ENCODE measurements at places on chromosomes 12 and 14. TPM values are rescaled to one million over a fixed set of nuclear protein-coding genes. Genes with fewer than 3 reads are reported as not detected.

FOXN4 gene
- total RNA-seq, result not detected

SCYL2 gene
- total RNA-seq, result 25.8 TPM

TCL1A gene
- total RNA-seq, result not detected

THTPA gene
- total RNA-seq, result 23.6 TPM

MMP19 gene
- 3.9 TPM for total RNA-seq

MDM2 gene
- total RNA-seq, result 106 TPM

USP44 gene
- 0.24 TPM for total RNA-seq

SVOP gene
- not detected for total RNA-seq

RHOJ gene
- 3.7 TPM for total RNA-seq
